ENCODE measurements at places on chromosomes 16 and 17.

GRCh38 chr17:79322211-79323123 is 247.8 kb downstream of the ENGASE start:
- DNase-seq, result no peak

GRCh38 chr16:51636920-51637769 is 486.1 kb upstream of the SALL1 start:
- DNase-seq, result no peak

GRCh38 chr17:15348021-15348420 is 6.6 kb upstream of the TEKT3 start:
- DNase-seq, result no peak

GRCh38 chr16:83023640-83024039 is 396.9 kb downstream of the CDH13 start:
- no peak for DNase-seq

GRCh38 chr16:19864566-19864965 is 20.1 kb downstream of the GPRC5B start:
- no peak for DNase-seq

GRCh38 chr17:83152227-83152744 is 72.9 kb downstream of the METRNL start:
- DNase-seq, result no peak

GRCh38 chr17:32684087-32684958 is 192.6 kb downstream of the MYO1D start:
- no peak for DNase-seq

DNA sequence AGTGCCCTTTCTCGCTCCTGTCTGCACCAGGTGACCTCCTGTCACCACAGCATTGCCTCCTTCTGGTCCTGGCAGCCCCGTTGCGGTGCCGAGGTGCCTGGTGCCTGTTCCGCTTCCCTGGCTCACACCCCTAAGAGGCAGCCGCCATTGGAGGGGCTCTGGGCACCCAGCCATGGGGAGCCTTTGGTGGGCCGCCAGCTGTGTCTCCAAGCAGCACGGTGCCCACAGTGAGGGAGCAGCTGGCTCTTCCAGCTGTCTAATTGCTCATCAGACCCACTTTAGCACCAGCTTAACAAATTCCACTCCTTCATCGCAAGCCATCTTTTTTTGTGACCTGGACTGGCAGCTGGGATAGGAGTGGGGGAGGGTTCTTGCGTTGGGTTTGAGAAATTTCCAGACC is 276.1 kb downstream of the SNX29 start:
- DNase-seq, result no peak
